ENCODE measurements at places on chromosomes 16 and 17.

GRCh38 chr16:52676959-52677358, 130.0 kb upstream of the TOX3 start:
- no peak for DNase-seq

DNA sequence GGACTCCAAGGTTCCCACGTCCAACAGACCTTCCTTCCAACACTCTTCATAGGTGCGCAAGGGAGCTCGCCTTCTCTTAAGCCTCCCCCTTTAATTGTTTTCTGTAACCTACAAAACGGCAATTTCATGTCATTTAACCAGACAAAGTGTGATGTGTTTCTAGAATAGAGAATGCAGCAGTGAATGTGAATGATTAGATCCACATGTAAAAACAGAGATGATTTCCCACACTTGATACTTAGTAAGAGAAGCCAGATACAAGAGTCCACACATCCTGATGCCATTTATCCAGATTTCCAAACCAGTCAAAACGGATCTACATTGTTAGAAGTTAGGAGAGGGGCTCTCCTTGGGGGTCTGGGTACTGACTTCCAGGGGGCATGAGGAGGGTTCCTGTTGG, 89.3 kb downstream of the IRF8 start:
- DNase-seq: no peak

DNA sequence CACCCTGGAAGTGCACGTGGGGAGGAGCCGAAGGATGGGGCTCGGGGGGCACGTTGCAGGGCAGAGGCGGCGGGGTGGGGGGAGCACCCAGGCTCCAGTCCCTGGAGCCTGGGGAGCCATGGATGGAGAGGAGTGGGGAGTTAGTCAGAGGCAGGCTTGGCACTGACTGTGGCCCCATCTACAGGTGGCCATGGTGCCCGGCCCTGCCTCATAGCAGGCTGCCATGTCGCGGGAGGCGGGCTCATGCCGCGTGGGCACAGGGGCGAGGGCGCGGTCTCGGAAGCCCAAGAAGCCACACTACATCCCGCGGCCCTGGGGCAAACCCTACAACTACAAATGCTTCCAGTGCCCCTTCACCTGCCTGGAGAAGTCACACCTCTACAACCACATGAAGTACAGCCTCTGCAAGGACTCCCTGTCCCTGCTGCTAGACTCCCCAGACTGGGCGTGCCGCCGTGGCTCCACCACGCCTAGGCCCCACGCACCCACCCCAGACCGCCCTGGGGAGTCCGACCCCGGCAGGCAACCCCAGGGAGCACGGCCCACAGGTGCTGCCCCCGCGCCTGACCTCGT, 3.0 kb downstream of the PRR35 start:
- DNase-seq: no peak

- no peak for DNase-seq
Observed at GRCh38 chr16:67445441-67445912, 14.6 kb downstream of the HSD11B2 start.

- DNase-seq: no peak
Observed at GRCh38 chr16:970386-970765, 408 bp downstream of the LMF1 start.

- no peak for DNase-seq
Observed at GRCh38 chr16:47082099-47082865, 61.5 kb downstream of the NETO2 start.

- no peak for DNase-seq
Observed at GRCh38 chr17:10275418-10275817, 77.0 kb upstream of the GAS7 start.

DNA sequence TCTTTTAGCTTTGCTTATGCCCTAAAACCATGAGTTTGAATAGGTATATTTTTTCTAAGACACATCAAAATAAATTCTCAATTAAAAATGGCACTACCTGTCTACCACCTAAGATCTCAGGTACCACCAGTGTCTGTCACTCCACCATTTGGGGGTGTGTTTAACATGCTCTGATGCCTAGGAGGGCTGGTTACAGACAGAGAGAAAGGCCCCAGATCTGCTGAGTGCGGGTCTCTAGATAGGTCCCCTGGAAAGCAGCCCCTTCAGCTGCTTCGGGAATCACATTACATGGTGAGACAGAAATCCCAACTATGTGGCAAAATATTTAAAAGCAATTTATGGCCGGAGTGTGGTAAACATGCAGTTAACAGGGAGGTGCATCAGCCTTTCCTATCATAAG, 653 bp upstream of the VAC14 start:
- no peak for DNase-seq
